Stimulated activated CD8-positive, alpha-beta memory T cell treated with anti-CD3 and anti-CD28 coated beads, Interleukin-15, amount 100 ng/mL, for 24 hours (primary cell): ENCODE measurements at places on chromosomes 16 and 17.
A peak's percentile ranks its signal among the peaks of the same experiment; 100 is the strongest.

- no peak for DNase-seq
Observed at GRCh38 chr17:11446316-11446715, 152.0 kb upstream of the DNAH9 start.

DNA sequence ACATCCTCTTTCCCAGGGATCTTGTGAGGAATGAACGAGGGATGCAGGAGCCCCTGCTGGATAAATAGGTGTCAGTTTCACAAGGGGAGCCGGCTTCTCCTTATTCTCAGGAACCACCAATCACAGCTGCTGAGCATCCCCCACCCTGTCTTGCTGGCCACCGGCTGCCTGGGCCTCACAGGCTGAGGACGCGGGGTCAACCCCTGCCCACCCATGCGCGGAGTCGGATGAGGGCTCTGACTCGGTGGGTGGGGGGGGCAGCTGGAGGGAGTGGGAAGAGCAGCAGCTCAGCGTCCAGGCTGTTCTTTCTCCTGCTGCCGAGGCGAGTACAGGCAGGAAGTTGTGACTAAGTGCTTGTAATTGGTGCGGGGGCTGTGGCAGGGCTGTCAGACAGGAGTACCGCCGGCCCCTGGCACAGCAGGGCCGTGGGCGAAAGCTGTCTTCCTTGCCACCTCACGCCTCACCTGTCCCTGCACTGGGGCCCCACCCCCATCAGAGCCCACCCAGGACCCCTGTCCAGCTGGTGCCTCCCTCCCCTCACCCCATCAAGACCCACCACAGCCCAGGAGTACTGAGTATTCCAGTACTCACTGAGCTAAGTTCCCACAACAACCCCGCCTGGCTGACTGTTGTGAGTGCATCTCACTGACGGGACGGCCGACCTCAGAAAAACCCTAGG, 11.0 kb upstream of the DPEP1 start:
- DNase-seq: peak; percentile 26

GRCh38 chr16:19835968-19836421, 48.7 kb downstream of the GPRC5B start:
- DNase-seq: no peak

DNA sequence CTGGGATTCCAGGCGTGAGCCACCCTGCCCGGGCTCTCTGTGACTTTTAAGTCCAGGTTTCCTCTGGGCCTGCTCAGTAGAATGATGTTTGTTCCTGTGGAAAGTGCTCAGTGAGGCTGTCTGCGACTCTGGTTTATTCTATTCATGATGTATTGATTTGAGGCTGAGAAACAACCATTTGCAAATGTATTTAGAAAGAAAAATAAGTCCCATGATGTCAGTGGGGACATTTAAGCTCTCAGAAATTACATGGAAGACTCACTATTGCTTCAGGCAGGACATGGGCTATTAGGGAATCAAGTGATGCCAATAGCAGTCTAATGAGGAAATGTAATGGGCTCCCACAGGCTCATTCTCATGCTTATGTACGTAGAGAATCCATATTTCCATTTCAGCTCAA, 22.2 kb upstream of the KCNG4 start:
- DNase-seq: no peak

DNA sequence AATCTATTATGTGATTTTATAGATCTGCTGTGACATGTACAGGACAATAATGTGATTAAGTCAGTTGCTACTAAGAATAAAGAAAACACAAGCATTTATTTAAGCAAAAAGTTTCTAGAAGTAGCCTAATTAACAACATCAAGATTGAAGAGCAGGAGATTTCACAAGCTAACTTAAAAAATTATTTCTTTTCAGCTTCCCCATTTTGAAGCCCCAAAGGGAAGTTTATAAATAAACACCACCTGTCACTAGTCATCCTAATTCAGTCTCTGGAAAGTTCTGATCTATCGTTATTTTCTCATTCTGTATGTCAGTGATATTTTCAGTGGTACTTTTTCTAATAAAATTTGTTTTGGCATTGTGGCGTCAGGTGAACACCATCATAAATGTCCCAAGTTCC, 8.3 kb downstream of the CAPNS2 start:
- DNase-seq: no peak

GRCh38 chr17:47604598-47604927, 45.2 kb upstream of the KPNB1 start:
- no peak for DNase-seq

DNA sequence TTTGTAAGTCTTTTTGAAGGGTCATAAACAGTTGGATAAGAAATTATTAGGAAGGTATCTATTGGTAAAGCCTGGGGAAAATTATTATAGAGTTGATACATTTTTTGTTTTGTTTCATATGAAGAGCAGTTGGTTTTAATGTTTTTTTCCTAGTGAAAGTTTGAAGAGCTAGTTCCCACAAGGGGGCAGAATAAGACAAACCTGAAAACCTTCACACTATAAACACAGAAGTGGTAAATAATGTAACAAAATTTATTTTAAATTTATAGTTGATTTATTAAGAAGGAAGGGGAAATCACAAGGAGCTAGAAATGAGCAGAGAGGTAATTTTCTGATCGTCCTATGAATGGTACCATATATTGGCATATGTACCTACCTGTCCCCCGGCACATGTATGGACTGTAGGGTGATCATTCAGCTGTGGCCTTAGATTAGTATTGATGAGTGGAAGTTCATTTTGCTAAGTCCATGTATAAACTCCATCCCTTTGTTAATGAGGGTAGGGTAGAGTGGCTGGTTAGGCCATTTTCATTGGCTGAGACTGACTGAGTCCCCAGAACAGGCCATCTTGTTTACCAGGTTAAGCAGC, 116.3 kb downstream of the TANC2 start:
- no peak for DNase-seq

- no peak for DNase-seq
Observed at GRCh38 chr16:86556576-86556975, 1.5 kb upstream of the MTHFSD start.

- no peak for DNase-seq
Observed at GRCh38 chr17:30309591-30309990, 17.8 kb upstream of the BLMH start.

- DNase-seq: no peak
Observed at GRCh38 chr16:23015580-23015979, 133.7 kb downstream of the USP31 start.

DNA sequence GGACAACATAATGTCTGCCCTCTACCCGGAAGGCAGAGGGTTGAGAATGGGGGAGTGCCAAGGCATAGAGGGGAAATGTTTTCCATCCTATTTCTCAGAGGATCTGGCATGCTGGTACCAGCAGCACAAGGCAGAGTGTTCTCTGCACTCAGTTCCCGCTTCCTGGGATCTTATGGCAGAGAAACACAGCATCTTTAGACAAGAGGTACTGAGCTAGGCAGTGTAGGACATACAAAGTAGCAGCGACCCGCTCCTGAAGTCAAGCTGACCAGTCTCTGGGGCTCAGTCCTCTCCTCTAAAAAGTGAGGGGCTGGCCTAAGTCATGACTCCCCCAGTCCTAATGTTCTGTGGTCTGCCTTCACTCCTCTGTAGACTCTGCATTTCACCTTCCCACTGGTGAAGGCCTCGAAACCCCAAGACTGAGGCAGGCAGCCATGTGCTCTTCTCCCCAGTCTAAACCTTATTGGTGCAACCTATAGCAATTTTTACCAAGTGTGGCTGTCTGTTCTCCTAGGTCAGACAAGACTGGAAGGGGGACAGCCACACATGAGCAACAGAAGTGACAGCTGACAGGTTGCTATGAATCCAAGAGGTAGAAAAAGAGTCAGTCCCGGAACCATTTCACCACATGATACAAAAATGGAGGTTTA, 11.3 kb upstream of the TSPOAP1 start:
- DNase-seq: no peak

- DNase-seq: no peak
Observed at GRCh38 chr17:44830359-44831288, 537 bp upstream of the GJC1 start.

DNA sequence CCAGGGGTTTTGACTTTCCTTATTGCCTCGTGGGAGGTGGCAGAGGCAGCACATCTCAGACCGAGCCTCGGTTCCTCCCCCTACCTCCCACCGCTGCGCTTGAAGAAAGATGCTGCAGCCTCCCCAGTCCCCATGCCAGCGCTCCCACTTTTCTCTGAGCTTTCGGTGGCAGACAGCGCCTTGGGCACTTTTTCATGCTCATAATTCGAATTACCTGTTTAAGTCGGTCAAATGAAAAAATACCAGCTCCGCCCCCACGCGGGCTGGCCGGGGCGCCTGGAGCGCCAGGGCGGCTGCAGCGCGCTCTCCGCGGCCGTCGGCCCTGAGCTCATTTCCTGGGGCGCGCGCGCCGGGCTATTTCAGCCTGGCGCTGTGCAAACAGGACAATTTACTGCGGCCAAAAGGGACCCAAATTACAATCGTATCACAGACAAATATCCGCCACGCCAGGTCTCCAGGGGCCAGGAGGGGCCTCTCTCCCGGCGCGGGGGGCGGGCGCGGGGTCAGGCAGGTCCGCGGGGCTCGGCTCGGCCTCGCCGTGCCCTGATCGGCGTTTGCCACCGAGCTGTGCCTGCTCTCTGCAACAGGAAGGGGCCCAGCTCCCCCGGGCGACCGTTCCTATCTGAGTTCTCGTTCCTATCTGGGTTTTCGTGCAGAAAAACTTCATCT, 45.0 kb downstream of the SOST start:
- DNase-seq: no peak

DNA sequence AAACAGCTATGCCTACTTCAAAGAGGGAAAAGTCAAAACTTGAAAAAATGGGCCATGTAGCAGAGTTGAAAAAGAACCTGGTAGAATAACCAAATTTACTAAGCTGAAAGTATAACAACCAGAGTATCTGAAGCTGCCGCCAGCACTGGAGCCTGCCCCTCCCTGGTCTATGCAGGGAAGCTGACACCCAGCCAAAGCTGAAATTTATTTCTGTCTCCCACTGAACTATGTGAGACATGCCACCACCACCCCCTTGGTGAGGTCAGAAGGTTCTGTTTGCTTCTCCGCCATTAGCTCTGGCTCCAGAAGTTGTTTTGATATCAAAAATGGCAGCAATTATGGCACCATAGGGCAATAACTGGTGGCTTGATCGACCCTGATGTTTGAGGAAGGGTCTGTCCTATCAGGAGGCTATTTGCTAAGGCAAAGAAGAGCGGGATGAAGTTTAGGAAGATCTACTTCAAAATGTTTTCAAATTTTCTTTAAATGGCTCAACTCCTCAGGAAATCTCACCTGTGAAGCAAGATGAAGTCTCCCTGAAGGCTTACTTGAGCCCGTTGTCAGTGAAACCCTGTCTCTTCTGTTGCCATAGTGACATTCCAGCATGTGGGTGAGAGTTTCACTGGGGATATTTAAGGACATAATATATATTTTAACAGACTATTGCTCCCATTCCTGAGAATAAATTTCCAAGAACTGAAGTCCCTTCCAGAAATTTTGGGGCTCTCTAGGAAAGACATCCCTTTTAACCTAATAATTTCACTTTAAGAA, 122.0 kb downstream of the COPRS start:
- DNase-seq: no peak

GRCh38 chr17:2566056-2566455, 27.4 kb upstream of the PAFAH1B1 start:
- DNase-seq: no peak

DNA sequence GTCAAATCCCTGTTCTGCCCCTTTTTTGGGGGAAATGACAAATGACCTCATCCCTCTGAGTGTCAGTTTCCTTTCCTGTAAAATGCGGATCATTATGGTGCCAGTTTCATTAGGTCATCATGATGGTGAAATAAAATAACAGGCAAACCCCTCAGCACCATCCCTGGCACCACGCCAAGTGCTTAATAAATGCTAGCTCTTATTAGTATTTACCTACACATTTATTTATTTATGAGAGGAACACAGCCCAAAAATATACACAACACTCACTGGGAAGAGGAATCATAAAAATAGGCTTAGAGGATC, 28.6 kb upstream of the GPRC5B start:
- no peak for DNase-seq

- DNase-seq: no peak
Observed at GRCh38 chr17:32873114-32873513, 3.8 kb downstream of the MYO1D start.

- DNase-seq: no peak
Observed at GRCh38 chr16:11063448-11064201, 119.3 kb downstream of the CLEC16A start.

GRCh38 chr17:17573912-17574311, 17.6 kb downstream of the PEMT start:
- DNase-seq: no peak

- DNase-seq: no peak
Observed at GRCh38 chr17:79921411-79922115, 82.3 kb upstream of the CBX4 start.

DNA sequence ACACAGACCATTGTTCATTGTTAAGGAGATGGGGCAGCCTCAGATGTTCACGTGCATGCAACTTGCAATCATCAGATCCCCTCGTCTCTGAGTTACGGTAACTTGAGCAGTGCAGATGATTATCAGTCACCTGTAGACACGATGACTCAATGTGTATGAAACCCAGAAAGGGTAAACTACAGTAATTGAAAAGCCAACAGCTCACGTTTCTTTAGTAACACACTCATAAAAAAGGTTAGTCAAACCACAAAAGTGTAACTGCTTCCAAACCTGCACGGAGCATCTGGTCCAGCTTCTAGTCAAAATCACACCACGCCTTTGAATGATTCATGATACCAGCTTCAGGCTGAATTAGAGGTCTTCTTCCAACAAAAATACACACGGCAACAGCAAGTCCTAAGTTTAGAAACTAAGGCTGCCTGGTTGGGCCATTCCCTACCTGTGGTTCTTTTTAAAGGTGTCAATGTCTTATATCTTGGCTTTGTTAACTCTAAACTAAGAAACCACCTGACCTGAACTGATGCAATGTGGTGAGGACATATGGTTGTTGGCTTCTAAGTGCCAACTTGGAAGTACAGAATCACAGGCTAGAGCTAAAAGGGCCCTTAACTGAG, 32.3 kb downstream of the GRB7 start:
- no peak for DNase-seq

GRCh38 chr16:17658881-17659280, 188.1 kb upstream of the XYLT1 start:
- no peak for DNase-seq

DNA sequence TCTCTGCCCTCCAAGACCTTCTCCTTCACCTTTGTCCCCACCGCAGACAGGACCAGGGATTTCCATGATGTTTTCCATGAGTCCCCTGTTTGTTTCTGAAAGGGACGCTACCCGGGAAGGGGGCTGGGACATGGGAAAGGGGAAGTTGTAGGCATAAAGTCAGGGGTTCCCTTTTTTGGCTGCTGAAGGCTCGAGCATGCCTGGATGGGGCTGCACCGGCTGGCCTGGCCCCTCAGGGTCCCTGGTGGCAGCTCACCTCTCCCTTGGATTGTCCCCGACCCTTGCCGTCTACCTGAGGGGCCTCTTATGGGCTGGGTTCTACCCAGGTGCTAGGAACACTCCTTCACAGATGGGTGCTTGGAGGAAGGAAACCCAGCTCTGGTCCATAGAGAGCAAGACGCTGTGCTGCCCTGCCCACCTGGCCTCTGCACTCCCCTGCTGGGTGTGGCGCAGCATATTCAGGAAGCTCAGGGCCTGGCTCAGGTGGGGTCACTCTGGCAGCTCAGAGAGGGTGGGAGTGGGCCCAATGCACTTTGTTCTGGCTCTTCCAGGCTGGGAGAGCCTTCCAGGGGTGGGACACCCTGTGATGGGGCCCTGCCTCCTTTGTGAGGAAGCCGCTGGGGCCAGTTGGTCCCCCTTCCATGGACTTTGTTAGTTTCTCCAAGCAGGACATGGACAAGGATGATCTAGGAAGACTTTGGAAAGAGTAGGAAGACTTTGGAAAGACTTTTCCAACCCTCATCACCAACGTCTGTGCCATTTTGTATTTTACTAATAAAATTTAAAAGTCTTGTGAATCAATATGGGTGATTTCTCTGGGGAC, 12.2 kb downstream of the CX3CL1 start:
- DNase-seq: no peak

- DNase-seq: no peak
Observed at GRCh38 chr17:43992641-43993040, 11.8 kb upstream of the NAGS start.
